Omental fat pad (tissue), 4 donors: ENCODE measurements at places on chromosomes 4 and X. TPM values are rescaled to one million over a fixed set of nuclear protein-coding genes. Genes with fewer than 3 reads are reported as not detected.

DNA sequence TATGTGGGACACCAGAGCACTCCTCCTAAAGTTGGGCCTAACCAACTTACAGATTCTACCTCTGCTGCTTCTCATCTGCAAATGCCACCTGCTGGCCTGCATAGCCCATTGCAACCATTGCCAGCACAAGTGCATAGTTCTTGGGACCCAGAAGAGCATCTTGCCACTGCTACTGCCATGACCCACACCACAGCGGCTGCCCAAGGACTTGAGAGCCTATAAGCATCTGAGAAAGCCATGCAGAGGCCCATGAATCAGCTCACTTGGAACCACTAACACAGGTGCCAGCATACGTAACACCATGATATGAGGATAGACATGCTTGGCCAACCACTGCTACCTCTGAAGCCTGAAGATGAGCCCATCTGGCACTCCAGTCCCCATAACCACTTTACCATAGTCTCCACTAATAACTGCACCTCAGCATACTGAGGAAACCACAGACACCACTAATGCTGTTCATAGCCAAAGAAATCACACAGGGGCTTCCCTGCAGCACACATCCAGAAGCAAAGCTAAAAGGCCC is 258.1 kb upstream of the AGTR2 start:
- DNase-seq, result no peak

DNA sequence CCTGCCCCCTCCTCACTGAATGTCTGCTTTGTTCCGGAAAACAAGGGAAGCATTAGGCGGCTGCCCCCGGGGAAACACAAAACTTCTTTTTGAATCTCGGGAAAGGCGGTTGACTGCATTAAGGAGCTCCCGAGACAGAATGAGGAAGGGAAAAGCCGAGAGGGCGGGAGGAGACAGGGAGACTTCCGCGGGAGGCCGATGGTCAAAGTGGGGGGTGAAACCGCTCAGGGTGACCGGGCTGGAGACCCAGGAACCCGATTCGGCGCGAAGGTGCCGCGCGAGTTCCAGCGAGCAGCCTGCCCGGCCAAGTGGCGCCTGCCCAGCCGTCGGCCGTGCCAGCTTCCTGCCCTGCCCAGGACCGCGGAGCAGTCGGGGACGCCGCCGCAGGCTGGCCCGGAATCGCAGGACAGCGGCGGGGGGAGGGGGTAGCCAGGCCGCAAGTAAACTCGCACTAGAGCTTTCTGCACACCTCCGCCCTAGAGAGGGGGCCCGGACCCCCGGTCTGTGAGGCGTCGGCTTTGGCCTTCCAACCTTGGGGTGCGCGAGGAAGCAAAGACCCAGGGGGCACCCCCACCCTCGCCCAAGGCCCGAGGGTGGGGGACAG is 55.1 kb upstream of the BCOR start:
- no peak for DNase-seq

The ETDA gene
- not detected for total RNA-seq

The SLC9B1 gene
- total RNA-seq, result 0.95 TPM
